ENCODE measurements at places on chromosomes 16 and 17.

- no peak for DNase-seq
Observed at GRCh38 chr16:75286389-75286788, 35.0 kb upstream of the BCAR1 start.

- DNase-seq: no peak
Observed at GRCh38 chr17:60857556-60858080, 180.0 kb downstream of the BCAS3 start.

- DNase-seq: no peak
Observed at GRCh38 chr17:68783861-68784260, 171.3 kb downstream of the ABCA8 start.

GRCh38 chr17:4460661-4461060 lies 26.9 kb downstream of the SPNS3 start:
- no peak for DNase-seq

- no peak for DNase-seq
Observed at GRCh38 chr17:70329721-70330120, 160.4 kb downstream of the KCNJ2 start.

DNA sequence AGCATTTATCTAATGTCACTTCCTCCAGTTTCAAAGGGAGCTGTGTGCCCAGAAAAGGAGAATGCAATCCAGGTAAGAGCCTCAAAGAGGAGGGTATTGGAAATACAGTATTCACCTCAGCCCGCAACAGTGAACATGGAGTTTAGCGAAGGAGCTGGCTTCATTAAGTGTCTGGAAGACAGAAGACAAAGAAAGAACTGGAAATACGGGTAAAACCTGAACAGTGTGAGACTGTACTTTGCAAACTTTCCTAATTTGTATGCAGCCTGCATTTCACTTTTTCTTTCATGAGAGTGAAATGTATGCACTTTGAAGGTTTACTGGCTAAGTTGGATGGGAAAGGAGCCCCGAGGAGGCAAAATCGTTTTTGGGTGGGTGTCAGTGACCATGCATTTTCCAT lies 478.4 kb downstream of the HS3ST3B1 start:
- no peak for DNase-seq

- DNase-seq: no peak
Observed at GRCh38 chr17:43741636-43742035, 17.0 kb downstream of the SOST start.

DNA sequence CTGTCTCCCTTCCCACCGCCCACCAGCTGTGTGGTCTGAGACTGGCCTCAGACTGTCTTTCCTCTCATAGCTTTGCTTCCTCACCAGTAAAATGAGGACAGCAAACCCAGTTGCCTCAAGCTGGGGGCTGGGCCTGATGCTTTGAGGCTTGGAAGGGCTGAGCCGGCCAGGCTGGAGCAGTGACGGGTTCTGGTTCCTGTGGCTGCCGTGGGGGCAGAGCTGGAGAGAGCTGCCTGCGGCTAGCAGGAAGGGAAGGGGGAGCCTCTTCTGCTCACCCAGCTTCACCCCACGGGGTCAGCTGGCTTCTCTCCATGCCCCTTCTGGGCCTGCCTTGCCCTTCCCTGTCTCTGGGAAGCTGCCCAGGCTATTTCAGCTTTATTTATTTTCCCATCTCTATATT lies 23.7 kb downstream of the LASP1 start:
- no peak for DNase-seq

DNA sequence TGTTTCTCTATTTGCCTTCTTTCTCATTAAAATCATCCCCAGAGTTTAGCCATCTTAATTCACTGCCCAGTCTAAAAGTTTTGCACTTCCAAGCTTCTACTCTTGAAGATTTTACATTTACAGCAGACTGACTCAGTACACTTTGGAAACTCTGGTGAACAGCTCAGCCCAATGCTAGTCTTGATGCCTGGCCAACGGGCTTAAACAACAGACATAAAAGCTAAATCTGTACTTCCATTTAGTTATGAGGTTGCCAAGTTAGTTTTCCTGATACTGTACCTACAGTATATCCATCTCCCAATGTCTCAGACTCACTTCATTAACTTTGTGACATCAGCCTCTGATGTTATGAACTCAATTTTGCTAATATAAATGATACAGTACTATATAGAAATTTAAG lies 891.8 kb upstream of the SOX9 start:
- DNase-seq: no peak

DNA sequence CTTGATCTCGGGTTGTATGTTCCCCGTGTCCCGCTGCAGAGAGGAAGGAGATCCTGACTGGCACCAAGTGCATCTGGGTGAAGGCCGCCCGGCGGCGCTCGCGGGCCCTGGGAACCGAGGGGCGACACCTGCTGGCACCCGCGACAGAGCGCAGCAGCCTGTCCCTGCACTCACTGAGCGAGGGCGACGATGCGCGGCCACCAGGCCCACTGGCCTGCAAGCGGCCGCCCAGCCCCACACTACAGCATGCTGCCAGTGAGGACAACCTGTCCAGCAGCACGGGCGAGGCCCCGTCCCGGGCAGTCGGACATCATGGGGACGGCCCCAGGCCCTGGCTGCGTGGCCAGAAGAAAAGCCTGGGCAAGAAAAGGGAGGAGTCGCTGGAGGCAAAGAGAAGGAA lies 7.5 kb downstream of the BTBD17 start:
- DNase-seq: no peak

DNA sequence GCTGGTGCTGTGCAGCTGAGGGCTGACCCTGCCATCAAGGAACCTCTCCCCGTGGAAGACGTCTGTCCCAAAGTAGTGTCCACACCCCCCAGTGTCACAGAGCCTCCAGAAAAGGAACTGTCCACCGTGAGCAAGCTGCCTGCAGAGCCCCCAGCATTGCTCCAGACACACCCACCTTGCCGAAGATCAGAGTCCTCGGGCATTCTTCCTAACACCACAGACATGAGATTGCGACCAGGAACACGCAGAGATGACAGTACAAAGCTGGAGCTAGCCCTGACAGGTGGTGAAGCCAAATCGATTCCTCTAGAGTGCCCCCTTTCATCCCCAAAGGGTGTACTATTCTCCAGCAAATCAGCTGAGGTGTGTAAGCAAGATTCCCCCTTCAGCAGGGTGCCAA lies 20.5 kb downstream of the AKAP1 start:
- no peak for DNase-seq

GRCh38 chr17:13600475-13601321 lies 1.0 kb downstream of the HS3ST3A1 start:
- DNase-seq: no peak

- DNase-seq: no peak
Observed at GRCh38 chr17:15482476-15482875, 15.1 kb upstream of the CDRT4 start.

- no peak for DNase-seq
Observed at GRCh38 chr16:3773663-3774062, 56.3 kb upstream of the TRAP1 start.

GRCh38 chr16:20673882-20674683 lies 23.4 kb downstream of the ACSM1 start:
- DNase-seq: no peak

DNA sequence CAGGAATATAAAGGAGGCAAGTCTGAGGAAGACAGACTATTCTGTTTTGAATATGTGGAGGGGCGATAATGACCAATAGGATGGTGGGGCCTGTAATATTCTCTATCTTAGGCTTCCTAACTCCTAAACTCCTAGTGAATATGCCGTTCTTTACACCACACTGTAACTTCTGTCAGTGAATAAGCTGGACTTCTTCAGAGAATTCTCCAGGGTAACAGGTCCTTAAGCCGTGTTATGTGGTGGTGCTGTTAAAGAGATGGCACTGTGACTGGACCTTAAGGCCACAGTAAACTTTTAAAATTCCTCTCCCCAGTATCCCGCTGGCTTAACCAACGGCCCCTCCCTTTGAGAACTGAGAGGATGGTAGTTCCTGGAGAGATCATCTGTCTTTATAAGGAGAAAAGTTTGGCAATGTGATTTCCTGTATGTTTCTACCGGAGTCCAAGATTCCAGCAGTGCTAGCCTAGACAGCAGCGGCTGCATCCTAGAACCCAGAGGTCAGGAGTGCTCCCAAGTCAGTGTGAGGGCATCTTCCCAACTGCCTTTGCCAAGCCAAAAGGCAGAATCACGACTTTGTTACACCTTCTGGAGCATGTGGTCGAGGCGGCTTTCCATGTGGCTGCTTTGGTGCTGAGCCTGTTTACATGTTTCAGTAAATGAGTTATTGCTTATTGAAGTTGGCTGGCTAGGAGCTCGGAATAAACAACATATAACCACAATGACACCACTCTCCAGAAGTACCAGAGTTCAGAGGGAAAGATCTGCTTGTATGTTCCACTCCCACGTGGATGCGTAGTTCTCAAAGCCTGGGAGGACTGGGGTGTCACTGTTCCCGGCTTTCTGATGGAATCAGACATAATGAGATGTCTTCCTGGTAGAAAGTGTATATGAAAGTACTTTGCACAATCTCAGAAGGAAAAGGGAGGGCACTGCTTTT lies 41.0 kb downstream of the TUBD1 start:
- no peak for DNase-seq

DNA sequence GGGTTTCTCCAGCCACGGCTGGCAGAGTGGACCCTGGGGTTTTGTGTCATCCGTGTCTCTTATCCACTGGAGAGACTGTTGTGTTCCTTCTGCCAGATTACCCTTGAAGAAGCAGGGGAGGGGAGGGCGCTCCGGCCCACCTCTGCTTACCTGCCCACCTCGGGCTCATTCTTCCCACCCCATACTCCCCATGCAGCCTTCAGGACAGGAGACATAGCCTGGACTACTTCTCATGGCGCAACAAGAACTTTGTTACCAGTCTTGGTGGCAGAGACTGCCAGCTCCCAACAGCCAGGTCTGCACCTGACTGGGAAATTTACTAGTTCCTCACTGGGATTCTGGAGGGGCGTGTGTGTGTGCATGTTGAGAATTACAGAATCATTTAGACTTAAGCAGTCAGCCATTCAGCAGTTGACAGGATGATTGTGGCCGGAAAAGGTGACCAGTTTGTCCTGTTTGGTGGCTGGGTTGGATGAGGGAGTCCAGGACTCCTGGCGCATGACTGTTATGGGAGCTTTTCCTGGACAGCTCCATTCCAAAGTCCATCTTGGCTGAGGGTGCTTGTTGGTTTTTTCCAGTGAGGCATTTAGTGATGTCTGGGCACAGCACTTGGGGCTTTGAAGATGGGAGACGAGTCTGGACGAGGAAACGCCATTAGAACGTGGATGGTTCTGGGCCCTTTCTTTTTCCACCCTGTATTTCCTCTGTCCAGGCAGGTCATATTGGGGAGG lies 8.7 kb downstream of the GSE1 start:
- no peak for DNase-seq

DNA sequence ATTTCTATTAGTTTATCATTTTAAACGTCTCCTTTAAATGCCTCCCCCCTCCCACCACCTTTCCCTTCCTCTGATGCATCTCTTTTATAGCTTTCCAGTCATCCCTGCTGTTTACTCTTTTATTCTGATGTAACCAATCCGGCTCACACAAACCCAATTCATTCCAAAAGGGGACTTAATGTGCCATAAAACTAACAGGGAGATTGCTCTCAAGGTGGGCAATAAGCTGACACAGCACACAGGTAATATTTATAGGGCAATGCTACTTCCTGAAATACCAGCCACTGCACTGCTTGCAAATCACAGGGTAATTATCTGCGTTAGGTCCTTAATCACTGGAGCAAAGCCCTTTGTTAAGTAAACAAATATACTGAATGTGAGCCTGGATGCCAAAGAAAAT lies 23.3 kb upstream of the CA10 start:
- DNase-seq: no peak

- DNase-seq: peak; percentile 48
Observed at GRCh38 chr17:17682737-17683680, 1.8 kb downstream of the RAI1 start.

- DNase-seq: no peak
Observed at GRCh38 chr17:78468366-78468765, 89.9 kb downstream of the PGS1 start.

DNA sequence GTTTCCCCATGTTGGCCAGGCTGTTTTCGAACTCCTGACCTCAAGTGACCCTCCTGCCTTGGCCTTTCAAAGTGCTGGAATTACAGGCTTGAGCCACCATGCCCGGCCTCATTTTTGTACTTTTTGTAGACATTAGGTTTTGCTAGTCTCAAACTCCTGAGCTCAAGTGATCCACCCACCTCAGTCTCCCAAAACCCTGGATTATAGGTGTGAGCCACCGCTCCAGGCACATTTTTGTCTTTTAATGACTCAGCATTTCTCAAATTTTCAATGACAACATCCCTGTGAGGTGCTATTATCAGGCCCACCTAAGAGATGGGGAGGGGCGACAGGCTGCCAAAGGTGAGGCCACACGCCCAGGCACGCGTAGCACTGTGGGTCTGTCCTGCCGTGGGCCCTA lies 1.1 kb downstream of the SEPTIN12 start:
- no peak for DNase-seq

DNA sequence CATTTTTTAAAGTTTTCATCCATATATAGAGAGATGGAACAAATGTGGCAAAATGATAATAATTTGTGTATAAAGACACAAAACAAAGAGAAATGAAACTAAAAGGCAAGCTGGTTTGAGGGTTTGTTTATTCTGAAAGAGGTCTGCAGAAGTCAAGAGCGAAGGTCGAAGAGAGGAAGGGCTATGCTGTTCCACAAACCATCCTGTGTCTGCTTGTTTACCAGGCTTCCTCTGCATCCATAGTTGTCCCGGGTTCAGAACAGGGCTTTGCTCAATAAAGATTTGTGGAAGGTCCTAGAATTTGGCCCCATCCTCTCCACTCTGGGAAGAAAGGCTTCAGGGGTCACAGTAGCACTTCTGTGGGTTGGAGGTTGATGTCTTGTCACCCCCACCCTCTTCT lies 2.4 kb upstream of the MARVELD3 start:
- no peak for DNase-seq

DNA sequence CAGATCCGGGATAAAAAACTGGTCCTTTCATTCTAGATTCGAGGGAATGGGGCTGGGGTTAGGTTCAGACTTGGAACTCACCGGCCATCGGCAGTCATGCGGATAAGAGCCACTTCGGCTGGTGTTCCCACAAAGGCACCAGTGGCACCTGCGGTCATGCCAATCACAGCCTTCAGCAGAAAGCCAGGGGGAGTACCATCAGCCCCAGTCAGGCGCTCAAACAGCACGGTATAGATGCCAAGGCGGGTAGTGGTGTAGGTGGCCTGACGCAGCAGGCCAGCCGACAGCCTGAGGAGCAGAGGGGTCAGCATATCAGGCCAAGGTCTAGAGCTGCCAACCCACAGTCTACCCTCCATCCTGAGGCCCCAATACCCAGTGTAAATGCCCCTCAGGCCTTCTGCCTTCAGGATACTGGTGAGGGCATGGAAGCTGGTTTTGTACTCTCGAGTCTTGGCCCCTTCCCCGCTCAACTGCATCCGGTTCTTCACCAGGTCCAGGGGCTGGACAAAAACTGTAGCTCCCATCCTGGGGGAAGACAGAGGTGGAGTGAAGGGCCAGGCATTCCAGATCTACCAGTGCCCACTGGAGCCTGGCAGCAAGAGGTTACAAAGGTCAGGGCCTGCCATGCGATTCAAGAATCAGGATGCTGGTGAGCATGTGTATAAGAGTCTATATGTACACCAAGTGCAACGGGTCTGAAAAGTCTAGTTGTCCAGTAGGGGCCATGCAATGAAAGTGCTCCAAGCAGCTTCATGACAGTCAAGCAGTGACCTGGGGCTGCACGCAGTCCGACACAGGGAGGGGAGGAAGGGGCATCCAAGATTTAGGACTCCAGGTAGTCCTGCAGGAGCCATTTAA lies 929 bp downstream of the SLC25A11 start:
- no peak for DNase-seq

Data from stimulated activated CD4-positive, alpha-beta T cell treated with anti-CD3 and anti-CD28 coated beads, TNF-alpha, amount 100 ng/mL, for 4 hours (primary cell).